Chondrocyte (in vitro differentiated cells): ENCODE measurements at places on chromosomes 16 and 17. TPM values are rescaled to one million over a fixed set of nuclear protein-coding genes. Genes with fewer than 3 reads are reported as not detected.

DNA sequence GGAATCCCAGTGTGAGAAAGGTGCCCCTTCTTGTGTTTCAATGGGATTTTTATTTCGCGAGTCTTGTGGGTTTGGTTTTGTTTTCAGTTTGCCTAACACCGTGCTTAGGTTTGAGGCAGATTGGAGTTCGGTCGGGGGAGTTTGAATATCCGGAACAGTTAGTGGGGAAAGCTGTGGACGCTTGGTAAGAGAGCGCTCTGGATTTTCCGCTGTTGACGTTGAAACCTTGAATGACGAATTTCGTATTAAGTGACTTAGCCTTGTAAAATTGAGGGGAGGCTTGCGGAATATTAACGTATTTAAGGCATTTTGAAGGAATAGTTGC is 567 bp downstream of the UBB start:
- peak overlapping the region; percentile 97 for H3K4me3 ChIP-seq
- peaks cover 34% of the 10 kb centered on the region for H3K4me1 ChIP-seq
- peaks cover 20% of the 10 kb centered on the region for H3K36me3 ChIP-seq

The FMNL1 gene
- total RNA-seq: 0.89 to 2.0 TPM (median 1.8 TPM) in 3 replicates

The PSKH1 gene
- 33.1 to 38.9 TPM (median 35.9 TPM) in 3 replicates for total RNA-seq

DNA sequence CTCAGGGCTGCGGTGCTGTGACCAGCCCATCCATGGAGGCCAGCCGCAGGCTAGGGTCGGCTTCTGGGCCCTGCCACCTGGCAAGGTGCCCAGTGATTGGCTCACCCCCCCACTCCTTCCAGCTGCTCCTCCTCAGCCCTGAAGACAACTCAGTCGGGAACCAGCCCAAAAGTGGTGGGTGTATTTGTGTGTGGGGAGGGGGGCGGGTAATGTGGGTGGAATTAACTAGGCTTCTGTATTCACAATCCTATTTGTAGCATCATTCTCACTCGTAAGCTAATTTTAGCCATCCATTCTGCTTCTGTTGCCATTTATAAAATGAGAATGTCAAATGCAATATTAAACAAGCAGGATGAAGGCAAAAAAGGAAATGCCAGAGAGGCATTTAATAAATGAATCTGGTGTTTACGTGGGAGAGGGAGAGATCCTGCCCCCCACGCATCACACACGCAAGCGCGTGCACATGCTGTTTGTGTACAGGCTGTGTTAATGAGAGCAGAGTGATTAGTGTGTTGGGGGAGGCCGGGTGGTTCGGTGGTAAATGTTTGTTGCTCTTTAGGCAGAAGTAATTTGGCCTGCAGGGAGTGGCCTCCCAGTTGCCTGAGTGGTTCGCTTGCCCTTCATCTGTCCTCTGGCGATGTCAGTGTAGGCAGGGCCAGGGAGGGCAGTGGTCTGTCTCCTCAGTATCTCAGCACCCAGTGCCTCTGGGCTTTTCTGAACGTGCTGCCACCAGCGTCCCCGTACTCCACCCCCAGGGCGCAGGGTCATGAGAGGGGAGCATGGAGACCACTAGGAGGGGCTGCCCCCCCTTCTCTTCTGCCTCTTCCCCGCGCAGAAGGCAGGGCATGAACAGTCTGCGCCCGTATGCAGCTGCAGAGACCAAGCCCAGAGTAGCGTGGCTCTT is 140.1 kb downstream of the CCDC182 start:
- no peaks in the 10 kb centered on the region for H3K36me3 ChIP-seq
- peaks cover 17% of the 10 kb centered on the region for H3K4me1 ChIP-seq
- H3K27ac ChIP-seq: peak overlapping the region; percentile 9
- no peaks in the 10 kb centered on the region for H3K27me3 ChIP-seq
- H3K4me3 ChIP-seq: no peak overlapping the region

The CDH5 gene
- not detected in 3 replicates for total RNA-seq

The DPEP3 gene
- not detected in 3 replicates for total RNA-seq

DNA sequence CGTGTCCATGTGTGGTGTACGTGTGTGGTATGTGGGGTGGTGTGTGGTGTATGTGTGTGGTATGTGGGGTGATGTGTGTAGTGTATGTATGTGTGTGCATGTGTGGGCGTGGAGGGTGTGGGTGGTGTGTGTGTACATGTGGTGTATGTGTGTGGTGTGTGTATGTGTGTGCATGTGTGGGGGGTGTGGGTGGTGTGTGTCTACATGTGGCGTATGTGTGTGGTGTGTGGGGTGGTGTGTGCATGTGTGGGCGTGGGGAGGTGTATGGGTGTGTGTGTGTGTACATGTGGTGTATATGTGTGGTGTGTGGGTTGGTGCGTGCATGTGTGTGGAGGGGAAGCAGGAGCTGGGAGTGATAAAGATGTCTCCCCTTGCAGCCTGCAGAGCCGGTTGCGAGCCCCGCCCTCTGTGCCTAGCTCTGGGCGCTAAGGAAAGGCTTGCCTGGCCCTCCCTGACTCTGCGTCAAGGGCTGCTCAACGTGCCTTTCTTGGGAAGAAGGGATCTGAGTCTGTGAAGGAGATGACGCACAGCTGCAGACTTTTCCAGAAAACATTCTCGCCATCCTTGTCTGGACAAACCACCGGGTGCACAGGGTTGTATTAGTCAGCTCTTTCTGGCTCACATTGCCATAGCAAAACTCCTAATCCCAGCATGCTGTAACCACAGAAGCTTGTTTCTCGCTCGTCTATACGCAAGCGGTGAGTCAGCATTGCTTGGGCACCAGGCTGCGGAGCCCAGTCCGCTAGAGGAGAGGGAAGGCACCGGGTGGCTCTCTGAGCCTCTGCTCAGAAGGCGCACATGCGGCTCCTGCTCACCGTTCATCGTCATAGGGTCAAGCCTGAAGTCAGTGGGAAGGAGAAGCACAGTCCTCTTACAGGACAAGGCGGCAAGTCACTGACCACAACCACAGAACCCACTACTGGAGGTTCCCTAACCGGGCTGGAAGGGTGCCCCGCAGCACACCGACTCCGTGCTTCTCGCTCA is 2.0 kb upstream of the CD300H start:
- no peak for DNase-seq
- no peaks in the 10 kb centered on the region for H3K36me3 ChIP-seq
- peak overlapping the region; percentile 86 for H3K27ac ChIP-seq
- peaks cover 24% of the 10 kb centered on the region for H3K4me1 ChIP-seq

DNA sequence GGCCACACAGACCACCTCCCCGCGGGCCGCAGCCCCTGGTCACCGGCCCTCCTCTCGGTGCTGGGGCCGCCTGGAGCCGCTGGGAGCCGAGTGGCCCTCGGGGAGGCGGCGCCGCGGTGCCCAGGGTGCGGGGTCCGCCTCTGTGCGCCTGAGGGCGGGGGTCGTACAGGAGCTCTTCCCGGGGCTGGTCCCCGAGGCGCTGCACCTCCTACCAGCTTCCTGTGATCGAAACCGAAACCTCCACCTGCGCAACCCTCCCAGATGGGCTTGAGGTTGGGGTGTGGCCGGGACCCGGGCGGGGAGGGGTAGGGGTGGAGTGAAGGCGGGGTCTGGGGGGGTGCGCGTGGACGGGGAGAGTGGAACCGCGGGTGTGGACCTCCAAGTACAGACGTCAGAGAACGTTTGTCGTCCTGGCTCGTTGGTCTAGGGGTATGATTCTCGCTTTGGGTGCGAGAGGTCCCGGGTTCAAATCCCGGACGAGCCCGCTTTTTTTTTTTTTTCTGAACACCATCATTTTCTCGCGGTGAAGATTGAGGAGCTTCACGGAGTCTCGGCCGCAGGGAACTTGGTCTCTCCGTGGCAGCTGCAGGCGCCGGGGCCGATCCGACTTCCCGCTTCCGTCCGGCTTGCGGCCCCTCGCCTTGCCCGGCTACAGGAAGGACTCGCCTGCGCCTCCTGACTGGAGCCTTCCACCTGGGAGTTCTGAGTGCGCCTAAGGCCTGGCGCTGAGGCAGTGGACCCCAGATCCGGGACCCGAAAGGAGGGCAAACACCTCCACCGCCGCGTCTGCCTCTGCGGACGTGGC is 23.9 kb downstream of the ZNF213 start:
- H3K27me3 ChIP-seq: no peaks in the 10 kb centered on the region
- H3K36me3 ChIP-seq: no peaks in the 10 kb centered on the region
- peak overlapping the region; percentile 90 for H3K4me3 ChIP-seq
- DNase-seq: no peak

DNA sequence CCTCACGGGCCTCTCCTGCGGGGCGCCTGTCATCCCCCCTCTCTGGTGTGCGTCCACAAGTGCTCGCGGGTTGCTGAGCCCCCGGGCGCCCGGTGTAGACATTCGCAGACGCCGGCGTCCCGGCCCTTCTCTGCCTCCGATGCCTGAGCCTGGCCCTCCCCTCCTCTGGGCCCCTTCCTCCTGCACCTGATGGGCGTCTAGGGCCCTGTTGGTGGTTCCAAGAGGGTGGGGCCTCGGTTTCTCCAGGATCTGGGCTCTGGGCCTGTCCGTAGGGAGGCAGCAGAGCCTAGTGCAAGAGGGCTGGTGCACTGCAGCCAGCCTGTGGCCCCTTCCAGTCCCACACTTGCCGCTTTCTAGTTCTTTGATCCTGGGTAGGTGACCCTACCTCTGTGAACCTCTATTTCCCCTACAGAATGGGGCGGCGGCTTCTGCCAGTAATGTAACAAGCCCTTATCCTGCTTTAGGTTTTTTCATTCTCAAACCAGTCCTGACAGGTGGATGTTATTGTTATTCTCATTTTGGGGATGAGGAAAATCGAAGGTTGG is 623 bp downstream of the E4F1 start:
- H3K27ac ChIP-seq: peak overlapping the region; percentile 63
- no peaks in the 10 kb centered on the region for H3K36me3 ChIP-seq
- H3K4me1 ChIP-seq: peaks cover 18% of the 10 kb centered on the region
- peak; percentile 88 for DNase-seq

GRCh38 chr16:11794447-11794846 is 2.6 kb downstream of the ZC3H7A start:
- peak overlapping the region; percentile 81 for H3K27ac ChIP-seq
- no peaks in the 10 kb centered on the region for H3K27me3 ChIP-seq
- peaks cover 77% of the 10 kb centered on the region for H3K4me1 ChIP-seq
- H3K36me3 ChIP-seq: peaks cover 9% of the 10 kb centered on the region
- DNase-seq: no peak
